Central memory CD8-positive, alpha-beta T cell (primary cell): ENCODE measurements at places on chromosomes 11 and 22.
A peak's percentile ranks its signal among the peaks of the same experiment; 100 is the strongest.

DNA sequence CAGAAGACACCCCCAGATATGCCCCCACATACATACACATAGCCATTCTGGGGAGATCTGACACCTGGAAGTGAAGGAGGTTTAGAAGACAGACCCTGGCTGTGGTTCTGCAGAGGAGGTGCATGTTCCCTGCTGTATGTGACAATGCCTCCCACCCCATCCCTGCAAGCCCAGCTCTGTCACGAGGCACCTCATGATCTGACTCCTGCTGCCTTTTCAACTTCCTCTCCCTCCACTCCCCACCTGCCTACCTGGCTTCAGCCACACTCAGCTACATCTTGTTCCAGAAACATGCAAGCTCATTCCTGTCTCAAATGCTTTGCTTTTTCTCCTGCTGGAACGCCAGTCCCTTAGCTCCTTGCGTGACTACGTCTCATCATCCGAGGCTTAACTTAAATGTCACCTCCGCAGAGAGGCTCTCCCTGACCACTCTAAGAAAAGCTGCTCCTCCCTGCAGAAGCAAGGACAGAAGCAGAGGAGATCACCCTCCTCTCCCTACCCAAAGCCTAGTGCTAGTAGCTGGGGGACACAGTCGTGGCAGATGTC is 114.5 kb downstream of the FEZ1 start:
- H3K4me1 ChIP-seq, result no peaks in the 10 kb centered on the region
- H3K4me3 ChIP-seq, result no peak overlapping the region
- H3K27ac ChIP-seq, result no peak overlapping the region

- DNase-seq, result no peak
- H3K36me3 ChIP-seq, result no peaks in the 10 kb centered on the region
- no peaks in the 10 kb centered on the region for H3K27me3 ChIP-seq
- H3K27ac ChIP-seq, result no peak overlapping the region
- H3K4me1 ChIP-seq, result no peaks in the 10 kb centered on the region
Measured at GRCh38 chr11:133503776-133504175, 28.5 kb downstream of the OPCML start.

GRCh38 chr11:122505304-122506006 is 150.1 kb upstream of the UBASH3B start:
- no peaks in the 10 kb centered on the region for H3K36me3 ChIP-seq
- no peaks in the 10 kb centered on the region for H3K4me1 ChIP-seq
- H3K4me3 ChIP-seq, result no peak overlapping the region

DNA sequence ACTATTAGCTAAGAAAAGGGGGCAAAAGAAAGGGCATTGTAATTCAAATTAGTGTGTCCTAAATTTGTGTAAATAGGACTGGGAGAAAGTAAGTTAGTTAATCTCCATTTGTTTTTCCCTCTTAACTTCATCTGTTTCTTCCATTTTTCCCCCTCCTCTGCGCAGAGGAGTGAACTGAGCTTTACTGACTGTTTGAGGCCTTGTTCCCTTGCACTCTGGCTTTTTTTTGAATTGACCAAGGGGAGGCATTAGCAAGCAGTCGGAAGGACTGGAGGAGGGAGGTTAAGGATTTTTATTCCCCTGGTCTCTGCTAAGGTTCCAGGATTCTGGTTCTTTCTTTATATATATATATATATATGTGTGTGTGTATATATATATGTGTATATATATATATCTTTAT is 15.2 kb upstream of the FANCF start:
- no peak overlapping the region for H3K27ac ChIP-seq

GRCh38 chr11:67381244-67381972 is 8.0 kb upstream of the CLCF1 start:
- H3K4me1 ChIP-seq, result peaks cover 18% of the 10 kb centered on the region
- DNase-seq, result no peak
- no peak overlapping the region for H3K4me3 ChIP-seq
- no peaks in the 10 kb centered on the region for H3K27me3 ChIP-seq

DNA sequence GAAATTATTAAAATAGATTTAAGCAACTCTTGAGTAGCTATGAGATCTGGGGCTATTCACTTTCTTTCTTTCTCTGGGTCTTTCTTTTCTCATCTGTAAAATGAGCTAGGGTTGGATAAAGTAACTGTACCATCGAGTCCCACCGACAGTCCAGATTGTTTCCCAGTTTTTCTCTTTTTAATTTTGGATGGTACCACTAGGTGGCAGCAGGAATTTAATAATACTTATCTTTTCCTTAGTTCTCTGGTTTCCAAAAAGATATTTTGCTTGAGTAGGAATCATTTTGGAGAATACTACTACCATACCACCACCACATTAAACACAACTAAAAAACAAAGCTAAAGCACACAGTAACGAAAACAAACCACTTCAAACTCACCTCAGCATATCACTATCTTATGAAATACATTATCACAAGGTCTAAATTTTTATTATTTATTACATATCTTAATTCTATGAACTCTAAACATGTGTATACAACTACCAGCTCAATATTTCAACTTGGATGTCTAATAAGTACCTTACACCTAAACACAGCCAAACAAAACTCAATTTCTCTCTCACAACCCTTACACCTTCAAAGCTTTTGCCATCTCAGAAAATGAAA is 584.0 kb downstream of the KCNA4 start:
- H3K27me3 ChIP-seq, result no peaks in the 10 kb centered on the region
- H3K4me1 ChIP-seq, result no peaks in the 10 kb centered on the region
- H3K4me3 ChIP-seq, result no peak overlapping the region
- no peak overlapping the region for H3K27ac ChIP-seq
- DNase-seq, result no peak
- peaks cover 1% of the 10 kb centered on the region for H3K36me3 ChIP-seq

- H3K36me3 ChIP-seq, result no peaks in the 10 kb centered on the region
- DNase-seq, result no peak
- H3K4me1 ChIP-seq, result peaks cover 15% of the 10 kb centered on the region
- no peak overlapping the region for H3K4me3 ChIP-seq
- no peaks in the 10 kb centered on the region for H3K27me3 ChIP-seq
Measured at GRCh38 chr11:86588566-86589090, 83.8 kb downstream of the ME3 start.

DNA sequence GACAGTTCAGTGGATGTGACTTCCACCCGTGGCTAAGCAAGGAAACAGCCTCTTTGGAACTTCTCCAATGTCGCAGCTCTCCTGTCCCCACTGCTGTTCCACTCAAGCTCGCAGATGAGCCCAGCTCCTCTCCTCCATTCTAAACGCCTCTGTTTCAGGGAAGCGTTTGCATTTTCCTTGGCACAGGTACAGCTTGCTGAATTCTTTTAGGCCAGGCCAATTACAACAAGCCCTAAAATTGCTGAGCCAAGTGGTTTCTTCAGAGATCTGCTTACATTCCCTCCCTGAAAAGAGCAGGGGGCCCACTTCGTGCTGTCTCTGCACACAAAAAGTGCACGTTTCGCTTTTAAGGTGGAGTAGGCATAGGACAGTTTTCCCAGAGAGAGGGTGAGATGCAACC is 91.5 kb upstream of the BLID start:
- H3K27ac ChIP-seq, result no peak overlapping the region
- no peaks in the 10 kb centered on the region for H3K4me1 ChIP-seq
- H3K27me3 ChIP-seq, result peaks cover 47% of the 10 kb centered on the region
- no peak overlapping the region for H3K4me3 ChIP-seq
- H3K36me3 ChIP-seq, result no peaks in the 10 kb centered on the region
- DNase-seq, result no peak

- DNase-seq, result no peak
- peak overlapping the region; percentile 87 for H3K27ac ChIP-seq
- H3K4me1 ChIP-seq, result peaks cover 78% of the 10 kb centered on the region
- H3K36me3 ChIP-seq, result peaks cover 11% of the 10 kb centered on the region
- H3K27me3 ChIP-seq, result no peaks in the 10 kb centered on the region
Measured at GRCh38 chr22:23237201-23237798, 57.0 kb downstream of the BCR start.

DNA sequence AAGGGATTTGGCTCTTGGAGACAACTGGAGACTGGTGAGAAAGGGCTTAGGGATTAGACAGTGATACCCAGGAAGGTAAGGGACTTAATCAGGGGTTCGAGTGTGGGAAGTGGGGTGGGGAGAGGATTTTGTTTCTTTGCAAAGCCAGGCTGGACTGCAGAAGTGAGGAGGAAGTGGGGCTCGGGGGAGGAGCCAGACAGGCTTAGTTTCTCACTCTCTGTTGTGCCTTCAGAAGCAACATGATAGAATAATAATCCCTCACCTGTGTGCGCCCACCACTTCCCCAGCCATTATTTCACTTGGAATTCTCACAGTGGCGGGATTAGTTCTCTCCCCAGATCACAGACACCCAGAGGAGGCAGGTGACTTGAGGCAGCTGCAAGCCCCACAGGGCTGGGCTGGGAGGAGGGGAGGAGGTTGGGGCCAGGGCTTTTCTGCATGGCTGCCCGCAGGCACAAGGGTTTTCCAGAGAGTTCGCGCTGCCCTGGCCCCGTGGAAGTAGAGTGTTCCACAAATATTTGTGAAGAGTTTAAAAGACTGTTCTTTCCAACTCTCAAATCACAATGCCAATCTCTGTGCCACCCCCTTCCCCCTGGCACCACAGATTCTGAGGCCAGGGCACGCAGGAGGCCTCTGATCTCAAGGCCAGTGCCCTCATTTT is 4.0 kb upstream of the SEC14L2 start:
- H3K4me1 ChIP-seq, result peaks cover 19% of the 10 kb centered on the region
- peaks cover 7% of the 10 kb centered on the region for H3K36me3 ChIP-seq
- no peak overlapping the region for H3K27ac ChIP-seq

- peaks cover 2% of the 10 kb centered on the region for H3K36me3 ChIP-seq
- H3K4me3 ChIP-seq, result no peak overlapping the region
- peaks cover 65% of the 10 kb centered on the region for H3K27me3 ChIP-seq
- no peak overlapping the region for H3K27ac ChIP-seq
- peaks cover 5% of the 10 kb centered on the region for H3K4me1 ChIP-seq
- DNase-seq, result no peak
Measured at GRCh38 chr11:46277313-46277621, 195 bp upstream of the CREB3L1 start.

DNA sequence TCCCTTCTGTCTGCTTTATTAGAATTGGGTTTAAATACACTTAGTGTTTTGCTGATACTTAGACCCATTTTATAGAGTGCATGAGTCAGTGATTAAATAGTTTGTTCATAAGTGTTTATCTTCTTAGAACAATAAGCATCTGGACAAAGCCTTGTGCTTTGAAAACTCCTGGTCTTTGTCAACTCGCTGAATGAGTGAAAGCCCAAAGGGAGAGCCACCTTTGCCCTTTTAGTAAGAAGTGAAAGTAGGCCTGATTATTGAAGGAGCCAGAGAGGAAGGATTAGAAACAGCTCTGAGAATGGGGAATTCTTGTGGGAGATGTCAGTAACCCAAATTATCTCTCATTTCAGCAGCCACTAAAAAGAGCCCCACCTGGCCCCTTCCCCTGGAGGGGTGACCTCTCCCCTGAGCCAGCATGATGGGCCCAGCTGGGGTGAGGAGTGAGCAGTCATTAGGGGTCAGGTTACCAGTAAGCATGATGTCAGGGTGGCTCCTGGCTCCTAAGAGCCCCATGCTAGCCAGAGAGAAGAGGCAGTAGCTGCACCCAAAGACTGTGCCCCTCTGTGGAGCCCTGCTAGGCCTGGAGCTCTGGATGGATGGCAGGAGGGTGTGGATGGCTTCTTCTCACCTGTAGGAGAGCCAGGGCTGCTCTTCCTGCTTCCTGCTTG is 125.1 kb upstream of the E2F8 start:
- H3K4me3 ChIP-seq, result no peak overlapping the region
- H3K27ac ChIP-seq, result no peak overlapping the region
- no peaks in the 10 kb centered on the region for H3K36me3 ChIP-seq
- no peaks in the 10 kb centered on the region for H3K4me1 ChIP-seq
- H3K27me3 ChIP-seq, result no peaks in the 10 kb centered on the region

- H3K27ac ChIP-seq, result no peak overlapping the region
- peaks cover 6% of the 10 kb centered on the region for H3K4me1 ChIP-seq
- DNase-seq, result no peak
- H3K27me3 ChIP-seq, result peaks cover 40% of the 10 kb centered on the region
- H3K36me3 ChIP-seq, result no peaks in the 10 kb centered on the region
Measured at GRCh38 chr22:19522881-19523239, 1.4 kb downstream of the CLDN5 start.

DNA sequence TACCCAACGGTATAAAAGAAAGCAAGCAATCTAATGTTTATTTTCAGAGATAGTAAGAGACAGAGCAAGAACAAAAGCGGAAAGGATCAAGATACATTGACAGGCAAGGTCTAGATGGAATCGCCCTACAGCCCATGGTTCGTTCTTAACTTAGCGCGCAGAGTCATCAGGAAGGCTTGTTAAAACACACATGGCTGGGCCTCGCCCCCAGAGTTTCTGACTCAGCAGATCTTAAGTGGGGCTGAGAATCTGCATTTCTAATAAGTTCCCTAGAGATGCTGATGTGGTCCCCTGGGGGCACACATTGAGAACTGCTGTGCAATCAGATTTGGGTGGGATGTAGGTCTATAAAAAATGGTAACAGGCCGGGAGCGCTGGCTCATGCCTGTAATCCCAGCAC is 35.8 kb upstream of the CHRM4 start:
- no peak overlapping the region for H3K27ac ChIP-seq
- no peak for DNase-seq
- H3K27me3 ChIP-seq, result no peaks in the 10 kb centered on the region
- peaks cover 36% of the 10 kb centered on the region for H3K36me3 ChIP-seq
- H3K4me3 ChIP-seq, result no peak overlapping the region

GRCh38 chr11:111909378-111909777 is 2.2 kb downstream of the CRYAB start:
- peaks cover 48% of the 10 kb centered on the region for H3K27me3 ChIP-seq
- no peaks in the 10 kb centered on the region for H3K36me3 ChIP-seq
- H3K4me1 ChIP-seq, result no peaks in the 10 kb centered on the region
- DNase-seq, result no peak
- no peak overlapping the region for H3K4me3 ChIP-seq
- no peak overlapping the region for H3K27ac ChIP-seq

GRCh38 chr11:118572981-118573550 is 857 bp downstream of the ARCN1 start:
- no peaks in the 10 kb centered on the region for H3K27me3 ChIP-seq
- peak overlapping the region; percentile 90 for H3K27ac ChIP-seq
- peaks cover 51% of the 10 kb centered on the region for H3K4me1 ChIP-seq
- H3K36me3 ChIP-seq, result peaks cover 14% of the 10 kb centered on the region
- peak overlapping the region; percentile 82 for H3K4me3 ChIP-seq

- peak within 1 kb of the TSS; percentile 89 for H3K4me3 ChIP-seq
- H3K4me1 ChIP-seq, result peaks cover 41% of the 10 kb centered on the region
- DNase-seq, result peak; percentile 72
- H3K27me3 ChIP-seq, result no peaks in the 10 kb centered on the region
Measured at GRCh38 chr11:130314750-130315285, at the start of gene ZBTB44. ZBTB44 (minus strand) TSS chr11:130314917; CDS start chr11:130261873, 53,044 bp downstream.

GRCh38 chr11:30479899-30480298 is 106.3 kb downstream of the MPPED2 start:
- H3K27me3 ChIP-seq, result peaks cover 6% of the 10 kb centered on the region
- H3K4me3 ChIP-seq, result no peak overlapping the region
- no peaks in the 10 kb centered on the region for H3K36me3 ChIP-seq
- H3K4me1 ChIP-seq, result no peaks in the 10 kb centered on the region
- no peak for DNase-seq

- H3K4me3 ChIP-seq, result no peak overlapping the region
- no peak overlapping the region for H3K27ac ChIP-seq
- no peak for DNase-seq
- H3K36me3 ChIP-seq, result peaks cover 1% of the 10 kb centered on the region
Measured at GRCh38 chr22:25365491-25366261, 146.2 kb downstream of the CRYBB2 start.

GRCh38 chr11:47325271-47326041 is 27.0 kb downstream of the MYBPC3 start:
- peak overlapping the region; percentile 77 for H3K27ac ChIP-seq
- H3K4me3 ChIP-seq, result no peak overlapping the region
- no peak for DNase-seq
- no peaks in the 10 kb centered on the region for H3K27me3 ChIP-seq
- H3K36me3 ChIP-seq, result peaks cover 33% of the 10 kb centered on the region
- peaks cover 12% of the 10 kb centered on the region for H3K4me1 ChIP-seq

- no peak overlapping the region for H3K4me3 ChIP-seq
- H3K27me3 ChIP-seq, result peaks cover 56% of the 10 kb centered on the region
- DNase-seq, result no peak
Measured at GRCh38 chr11:111334532-111335502, 36.5 kb downstream of the POU2AF3 start.
